ENCODE measurements at places on chromosomes 1 and 21.

DNA sequence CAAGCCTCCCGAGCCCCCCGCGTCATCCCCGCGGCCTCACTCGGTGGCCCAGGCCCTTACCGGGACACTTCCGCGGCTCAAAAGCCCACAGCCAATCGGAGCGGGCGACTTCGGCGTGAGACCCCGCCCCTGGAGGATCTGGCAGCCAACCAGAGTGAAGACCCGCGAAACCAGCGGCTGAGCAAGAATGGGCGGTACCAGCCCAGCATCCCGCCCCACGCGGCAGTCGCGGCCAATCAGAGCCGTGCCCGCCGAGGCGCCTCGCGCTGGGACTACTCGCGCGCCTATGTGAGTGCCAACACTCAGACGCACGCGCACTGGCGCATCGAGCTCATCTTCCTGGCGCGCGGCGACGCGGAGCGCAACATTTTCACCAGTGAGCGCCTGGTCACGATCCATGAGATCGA is 22.5 kb downstream of the DISP3 start:
- DNase-seq = no peak

DNA sequence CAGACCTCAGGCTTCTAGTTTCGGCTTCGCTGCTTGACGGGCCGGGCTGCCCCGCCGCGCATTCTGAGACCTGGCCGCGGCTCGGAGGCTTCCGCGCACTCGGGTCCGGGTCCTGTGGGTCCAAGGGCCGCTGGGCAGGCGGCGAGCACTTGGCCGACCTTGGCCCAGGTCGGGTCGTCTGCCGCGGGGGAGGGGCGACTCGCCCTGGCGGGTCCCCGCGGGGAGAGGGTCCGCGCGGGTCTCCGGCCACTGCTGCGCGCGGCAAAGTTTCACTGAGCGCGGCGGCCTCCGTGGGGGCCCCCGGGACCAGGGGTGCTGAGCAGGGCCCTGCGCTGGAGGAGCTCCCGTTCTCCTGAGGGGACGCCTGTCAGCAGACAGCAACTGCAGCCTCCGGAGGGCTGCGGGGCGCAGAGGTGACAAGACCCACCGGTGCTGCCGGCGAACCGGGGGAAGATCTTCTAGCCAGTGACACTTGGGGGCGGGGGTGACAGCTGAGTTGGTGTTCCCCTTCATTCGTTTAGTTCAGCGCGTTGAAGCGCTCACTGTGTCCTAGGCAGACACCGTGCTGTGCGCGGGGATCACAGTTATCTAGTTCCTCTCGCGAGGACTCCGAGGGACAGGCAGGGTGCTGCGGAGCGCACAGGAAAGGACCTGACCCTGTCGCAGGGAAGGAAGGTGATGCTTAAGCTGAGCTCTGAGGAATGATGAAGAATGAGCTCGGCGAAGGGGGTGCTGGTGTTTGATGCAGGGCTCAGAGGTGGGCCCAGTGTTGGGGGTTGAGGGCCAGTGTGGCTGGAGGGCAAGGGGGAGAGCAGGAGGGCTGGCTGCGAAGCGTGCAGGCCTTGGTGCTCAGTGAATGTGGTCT is 725 bp downstream of the MTFR1L start:
- DNase-seq = no peak

- no peak for DNase-seq
Observed at GRCh38 chr1:18234790-18235242, 127.2 kb downstream of the IGSF21 start.

GRCh38 chr1:91585982-91586381 is 85.3 kb downstream of the CDC7 start:
- no peak for DNase-seq

- no peak for DNase-seq
Observed at GRCh38 chr1:118485757-118486156, 300.7 kb upstream of the SPAG17 start.

DNA sequence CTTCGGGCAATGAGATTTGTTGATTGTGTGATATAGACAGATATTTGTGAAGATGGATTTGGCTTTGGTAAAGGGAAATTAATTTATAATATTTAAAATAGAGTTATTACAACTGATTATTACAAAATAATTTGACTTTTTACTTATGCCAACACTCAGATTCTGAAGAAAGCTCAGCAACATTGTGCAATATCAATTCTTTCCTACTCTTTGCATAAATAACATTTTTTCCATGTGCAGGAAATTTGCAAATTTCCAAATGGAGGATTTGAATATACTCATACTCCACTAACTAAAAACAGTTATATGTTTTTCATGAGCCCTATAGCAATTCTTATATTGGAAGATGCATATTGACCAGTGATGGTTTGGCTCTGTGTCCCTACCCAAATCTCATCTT is 676.4 kb upstream of the ADAMTS5 start:
- DNase-seq = no peak

GRCh38 chr1:240589585-240590110 is 22.3 kb downstream of the GREM2 start:
- no peak for DNase-seq

DNA sequence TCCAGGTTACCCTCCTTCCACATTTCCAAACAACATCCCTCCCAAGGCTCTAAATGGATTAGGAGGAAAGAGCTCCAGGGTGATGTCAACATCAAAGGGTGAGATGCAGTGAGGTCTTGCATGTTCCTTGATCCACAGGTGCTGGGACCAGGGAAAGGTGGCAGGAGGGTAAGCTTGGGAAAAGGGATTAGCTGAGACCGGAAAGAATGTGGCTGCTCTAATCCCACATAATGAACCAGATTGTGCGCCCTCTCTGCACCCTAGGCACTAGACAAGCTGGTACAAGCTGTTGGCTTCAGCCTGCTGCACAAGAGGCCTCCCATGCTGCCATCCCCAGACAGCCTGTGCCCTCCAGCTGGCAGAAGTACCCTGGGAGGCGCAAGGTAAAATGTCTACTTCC is 34.9 kb downstream of the PLXNA2 start:
- DNase-seq = no peak

DNA sequence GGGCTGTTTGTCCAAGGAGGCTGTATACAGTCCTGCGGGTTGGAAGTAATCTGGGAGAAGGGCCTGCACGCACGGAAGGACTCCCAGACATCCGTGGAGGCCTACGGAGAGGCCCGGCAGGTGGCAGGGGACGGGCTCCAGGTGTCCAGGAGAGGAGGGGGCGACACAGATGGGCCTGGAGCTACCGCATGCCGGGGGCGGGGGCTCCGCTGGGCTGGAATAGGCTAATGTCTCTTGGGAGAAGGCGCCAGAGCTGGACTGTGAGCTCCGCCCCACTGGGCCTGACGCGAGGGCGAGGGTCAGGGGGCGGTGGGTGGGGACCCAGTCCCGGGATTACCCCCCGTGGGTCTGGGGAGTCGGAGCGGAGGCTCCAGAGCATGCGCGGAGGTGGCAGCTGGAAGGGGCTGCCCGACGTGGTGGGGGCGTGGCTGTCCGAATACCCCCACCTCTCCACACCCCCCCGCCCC is 659 bp downstream of the AGO1 start:
- DNase-seq = no peak

DNA sequence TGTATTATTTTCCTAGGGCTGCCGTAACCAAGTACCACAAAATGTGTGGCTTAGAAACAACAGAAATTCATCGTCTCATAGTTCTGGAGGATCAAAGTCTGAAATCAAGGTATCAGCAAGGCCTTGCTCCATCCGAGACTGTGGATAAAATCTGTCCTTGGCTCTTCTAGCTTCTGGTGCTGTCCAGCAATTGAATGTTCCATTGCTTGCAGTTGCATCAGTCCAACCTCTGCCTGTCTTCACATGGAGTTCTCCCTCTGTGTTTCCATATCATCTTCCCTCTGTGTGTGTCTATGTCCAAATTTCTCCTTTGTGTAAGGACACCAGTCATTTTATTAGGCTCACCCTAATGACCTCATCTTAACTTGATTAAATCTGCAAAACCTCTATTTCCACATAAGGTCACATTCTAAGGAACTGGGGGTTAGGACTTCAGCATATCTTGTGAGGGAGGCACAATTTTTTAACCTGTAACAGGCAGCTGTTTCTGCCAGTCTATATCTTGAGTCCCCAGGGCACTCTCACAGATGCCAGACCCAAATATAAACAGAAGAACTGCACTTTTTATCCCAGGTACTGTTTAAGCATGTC is 84.2 kb downstream of the ERG start:
- no peak for DNase-seq

DNA sequence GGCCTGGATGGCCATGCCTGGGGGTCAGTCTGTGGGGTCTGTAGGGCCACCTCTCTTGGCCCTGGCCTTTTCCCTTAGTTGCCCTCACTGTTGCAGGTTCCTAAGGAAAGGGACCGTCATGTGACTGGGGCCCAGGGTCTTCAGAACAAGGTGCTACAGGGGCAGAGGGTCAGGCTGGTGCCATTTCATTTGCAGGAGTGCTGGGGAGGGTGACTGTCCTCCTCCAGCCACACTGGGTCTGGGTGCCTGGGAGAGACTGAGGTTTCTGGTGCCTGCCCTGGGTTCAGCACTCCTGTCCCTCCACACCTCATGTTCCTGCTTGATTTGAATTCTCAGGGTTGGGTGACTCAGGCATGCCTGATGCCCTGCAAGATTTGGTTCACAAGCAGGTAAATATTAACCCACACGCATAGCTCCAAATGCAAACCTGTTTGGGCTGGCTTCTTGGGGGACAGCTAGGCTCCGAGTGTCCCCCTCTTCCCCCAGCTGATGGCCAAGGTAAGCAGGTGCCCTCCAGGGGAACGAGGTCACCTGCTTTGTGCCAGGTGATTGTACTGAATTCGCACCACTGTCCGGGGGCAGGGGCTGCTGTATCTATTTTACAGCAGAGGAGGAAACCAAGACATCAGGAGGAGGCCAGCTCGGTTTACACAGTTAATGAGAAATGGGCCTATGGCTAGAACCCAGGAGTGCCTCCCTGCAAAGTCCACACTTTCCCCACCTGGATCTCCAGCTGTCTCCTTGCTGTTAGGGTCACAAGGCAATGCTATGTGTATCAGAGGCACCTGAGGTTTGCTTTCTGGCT is 20.3 kb downstream of the ARHGEF10L start:
- DNase-seq = no peak

GRCh38 chr1:162663086-162663485 is 30.8 kb downstream of the DDR2 start:
- DNase-seq = no peak

DNA sequence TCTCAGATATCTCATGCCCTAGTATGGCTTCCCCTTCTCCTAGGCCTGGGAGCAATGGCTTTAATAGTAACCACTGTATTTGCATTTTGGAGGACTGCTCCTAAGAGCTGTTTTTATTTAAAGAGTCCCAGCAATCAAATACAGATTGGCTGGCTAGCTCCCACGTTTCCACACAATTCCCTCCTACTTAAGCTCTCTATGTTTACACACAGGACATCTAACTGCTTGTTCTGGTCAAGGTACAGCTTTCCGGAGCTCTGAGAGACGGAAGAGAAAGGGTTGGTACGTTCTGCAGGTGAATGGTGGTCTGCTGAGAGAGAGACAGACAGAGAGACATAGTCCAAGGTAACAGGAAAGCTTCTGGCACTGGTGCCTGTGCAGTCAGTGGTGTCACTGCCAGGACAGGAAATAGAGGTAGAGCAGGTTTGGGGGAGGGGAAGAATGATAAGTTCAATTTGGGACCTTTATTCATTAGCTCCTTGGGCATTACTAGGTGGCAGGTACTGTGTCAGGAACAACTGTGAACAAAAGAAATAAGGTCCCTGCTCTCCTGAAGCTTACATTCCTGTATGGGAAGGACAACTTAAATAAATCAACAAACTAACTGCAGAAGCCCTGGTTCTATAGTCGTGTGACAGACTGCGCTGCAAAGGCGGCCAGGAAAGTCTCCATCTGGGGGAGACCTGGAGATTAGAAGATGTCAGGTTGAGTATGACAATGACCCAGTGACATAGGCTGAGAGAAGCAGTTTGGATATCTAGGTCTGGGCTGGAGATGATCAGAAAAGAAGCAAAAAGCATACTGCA is 1.2 kb upstream of the SLC25A33 start:
- DNase-seq = no peak

- DNase-seq = no peak
Observed at GRCh38 chr1:41341772-41342562, 19.3 kb upstream of the FOXO6 start.

GRCh38 chr1:116733476-116734365 is 20.5 kb upstream of the CD2 start:
- no peak for DNase-seq

DNA sequence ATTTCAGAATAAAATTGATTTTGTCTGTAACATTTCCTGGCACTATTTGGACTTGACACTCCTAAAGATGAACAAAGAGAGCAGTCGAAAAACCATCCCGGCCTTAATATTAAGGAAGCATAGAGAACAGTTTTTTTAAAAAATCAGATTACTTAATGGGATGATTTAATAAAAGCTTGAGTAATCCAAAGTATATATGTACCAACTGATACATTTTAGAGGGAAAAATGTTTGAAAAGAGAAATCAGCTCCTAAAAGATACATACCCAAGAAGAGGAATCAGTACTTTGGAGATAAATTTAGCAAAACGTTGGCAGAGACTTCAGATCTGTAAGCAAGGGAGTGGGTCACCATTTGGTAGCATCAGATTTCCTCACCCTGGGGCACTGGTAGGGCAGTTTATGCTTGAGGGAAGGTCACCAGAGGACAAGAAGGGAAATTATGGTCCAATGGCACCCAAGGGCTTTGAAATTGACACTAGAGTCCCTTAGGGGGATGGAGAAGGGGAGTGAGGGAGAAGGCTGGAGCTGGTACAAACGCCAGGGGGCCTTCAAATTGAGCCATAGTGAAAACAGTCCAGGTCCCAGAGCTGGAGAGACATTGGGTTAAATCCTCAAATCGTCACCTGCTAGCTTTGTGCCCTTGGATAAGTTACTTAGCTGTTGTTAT is 5.9 kb downstream of the SLAMF7 start:
- no peak for DNase-seq

DNA sequence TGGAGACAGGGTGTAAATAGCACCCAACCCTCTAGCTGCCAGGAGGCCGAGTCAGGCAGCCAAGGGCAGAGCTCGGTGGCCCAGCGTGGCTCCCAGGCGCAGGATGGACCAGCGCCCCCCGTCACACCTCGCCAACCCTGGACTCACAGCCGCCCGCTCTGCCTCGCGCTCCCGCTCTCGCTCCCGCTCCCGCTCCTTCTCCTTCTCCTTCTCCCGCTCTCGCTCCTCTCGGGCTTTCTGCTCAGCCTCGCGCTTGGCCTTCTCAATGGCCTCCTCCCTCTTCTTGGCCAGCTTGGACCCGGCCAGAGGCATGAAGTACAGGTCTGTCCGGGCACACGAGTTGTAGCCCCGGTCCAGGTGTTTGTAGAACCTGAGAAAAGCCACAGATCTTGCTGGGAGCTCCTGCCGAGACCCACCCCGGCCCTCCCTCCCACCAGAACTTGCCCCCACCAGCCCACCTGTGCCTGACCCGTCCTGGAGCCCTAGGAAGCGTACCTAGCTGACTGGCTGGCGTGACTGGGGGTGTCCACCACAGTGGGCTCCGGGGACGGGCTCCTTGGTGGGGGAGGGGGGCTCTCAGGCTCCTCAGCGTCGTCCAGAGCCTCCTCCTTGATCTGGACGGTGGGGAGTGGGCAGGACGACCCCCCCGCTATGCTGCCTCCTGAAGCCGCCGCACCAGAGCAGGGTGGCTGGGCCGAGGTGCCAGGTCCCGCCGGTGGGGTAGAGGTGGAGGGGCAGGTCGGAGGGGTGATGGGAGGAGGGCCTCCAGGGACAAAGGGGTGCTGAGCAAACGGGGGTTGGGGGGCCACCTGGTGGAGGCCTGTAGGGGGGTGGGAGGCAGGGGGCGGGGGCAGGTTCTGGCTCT is 41.9 kb downstream of the SLC45A1 start:
- no peak for DNase-seq

- no peak for DNase-seq
Observed at GRCh38 chr1:226719596-226720387, 19.3 kb downstream of the ITPKB start.

- no peak for DNase-seq
Observed at GRCh38 chr21:22438428-22439086, 1440.3 kb downstream of the NCAM2 start.

Data from esophagus squamous epithelium (tissue), 5 donors.